ENCODE measurements at places on chromosomes 13 and 19.

DNA sequence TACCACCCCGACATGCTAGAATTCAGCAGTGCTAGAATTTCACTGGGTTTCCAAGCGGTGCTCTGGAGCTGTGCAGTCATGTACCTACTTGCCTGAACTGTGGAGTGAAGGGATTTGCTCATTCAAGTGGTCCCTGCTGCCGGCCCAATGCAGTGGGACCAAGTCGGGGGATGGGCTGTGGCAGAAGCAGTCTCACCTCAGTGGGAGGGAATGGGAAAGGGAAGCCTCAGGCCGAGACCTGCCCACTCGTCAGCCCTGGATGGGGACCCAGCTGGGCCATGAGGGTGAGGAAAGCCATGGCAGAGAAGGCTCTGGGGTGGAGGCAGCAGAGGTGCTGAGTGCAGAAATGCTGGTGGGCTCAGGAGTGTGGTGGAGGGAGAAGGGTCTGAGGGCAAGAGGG lies 14.9 kb downstream of the KLHL26 start:
- no peak for DNase-seq

DNA sequence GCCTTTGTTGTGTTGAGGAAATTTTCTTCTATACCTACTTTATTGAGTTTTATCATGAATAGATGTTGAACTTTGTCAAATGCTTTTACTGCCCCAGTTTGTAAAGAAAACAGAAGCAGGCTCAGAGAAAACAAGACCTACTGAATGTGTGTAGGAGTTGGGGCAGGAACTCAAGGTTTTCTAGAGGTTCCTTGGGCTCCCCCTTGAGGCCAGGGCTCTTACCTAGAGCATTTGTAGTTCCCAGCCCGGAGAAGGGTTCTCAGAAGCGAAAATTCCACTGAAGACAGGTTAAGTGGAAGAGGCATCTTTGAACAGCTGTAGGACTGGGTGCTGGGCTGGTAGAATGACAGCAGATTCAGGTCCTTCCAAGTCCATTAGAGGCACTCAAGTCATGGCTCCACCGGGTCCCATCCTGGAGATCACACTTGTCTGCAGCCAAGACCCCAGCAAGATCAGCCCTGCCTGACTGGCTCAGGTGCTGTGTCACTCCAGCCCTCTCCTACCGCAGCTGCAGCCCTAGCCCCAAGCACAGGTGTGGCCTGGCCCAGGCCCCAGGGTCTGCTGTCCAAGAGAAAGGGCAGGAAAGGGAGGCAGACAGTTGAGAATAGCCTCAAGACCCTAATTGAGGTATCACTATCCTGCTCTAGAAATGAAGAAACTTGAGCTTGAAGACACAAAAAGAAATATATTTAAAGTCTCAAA lies 425.5 kb downstream of the PCDH20 start:
- no peak for DNase-seq

DNA sequence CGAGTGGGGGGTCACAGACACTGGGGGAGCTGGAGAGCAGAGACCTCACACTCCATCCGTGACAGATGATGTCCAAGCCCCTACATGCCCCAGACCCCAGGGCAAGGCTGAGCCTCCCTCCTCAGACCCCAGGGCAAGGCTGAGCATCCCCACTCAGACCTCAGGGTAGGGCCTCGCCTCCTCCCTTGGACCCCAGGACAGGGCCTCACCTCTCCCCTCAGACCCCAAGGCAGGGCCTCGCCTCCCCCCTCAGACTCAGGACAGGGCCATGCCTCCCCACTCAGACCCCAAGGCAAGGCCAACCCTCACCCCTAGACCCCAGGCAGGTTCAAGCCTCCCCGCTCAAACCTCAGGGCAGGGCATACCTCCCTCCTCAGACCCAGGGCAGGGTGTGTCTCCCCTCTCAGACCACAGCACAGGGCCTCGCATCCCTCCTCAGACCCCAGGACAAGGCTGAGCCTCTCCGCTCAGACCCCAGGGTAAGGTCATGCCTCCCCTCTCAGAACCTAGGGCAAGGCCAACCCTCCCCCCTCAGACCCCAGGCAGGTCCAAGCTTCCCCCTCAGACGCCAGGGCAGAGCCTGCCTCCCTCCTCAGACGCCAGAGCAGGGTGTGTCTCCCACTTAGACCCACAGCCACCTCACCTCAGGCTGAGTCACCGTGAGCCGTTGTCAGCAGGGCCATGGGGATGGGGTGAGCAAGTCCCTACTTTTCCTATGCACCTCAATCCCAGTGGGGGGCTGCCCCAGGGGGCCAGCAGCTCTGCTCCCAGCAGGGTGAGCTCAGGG lies 1.7 kb upstream of the S1PR4 start:
- DNase-seq = no peak

- no peak for DNase-seq
These were observed 3.3 kb upstream of the RGL3 start for GRCh38 chr19:11422163-11423065.

- DNase-seq = no peak
These were observed 6.0 kb upstream of the CCDC97 start for GRCh38 chr19:41303954-41304353.

DNA sequence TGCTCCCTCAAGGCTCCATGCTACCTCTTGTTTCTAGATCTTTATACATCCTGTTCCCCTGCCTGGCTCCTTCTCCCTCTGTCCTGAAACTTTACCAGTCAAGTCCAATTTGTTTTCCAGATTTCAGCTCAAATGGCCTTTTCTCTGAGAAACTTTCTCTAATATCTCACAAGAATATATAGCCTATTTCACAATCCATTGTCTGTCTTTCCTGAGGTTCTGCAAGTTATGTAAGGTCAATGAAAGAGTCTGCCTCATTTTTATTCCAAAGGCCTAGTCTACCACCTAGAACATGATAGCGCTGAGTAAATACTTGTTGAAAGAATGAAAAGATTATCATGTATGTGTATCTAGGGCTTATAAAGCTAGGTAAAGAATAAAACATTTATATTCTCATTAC lies 348.8 kb downstream of the SPRY2 start:
- DNase-seq = no peak

GRCh38 chr13:32537580-32538142 lies 934 bp downstream of the N4BP2L2 start:
- no peak for DNase-seq

- DNase-seq = no peak
These were observed 475.6 kb downstream of the COG6 start for GRCh38 chr13:40130871-40131636.

GRCh38 chr19:2176337-2176994 lies 12.7 kb downstream of the DOT1L start:
- DNase-seq = no peak
